ENCODE measurements at places on chromosomes 13 and 19.

DNA sequence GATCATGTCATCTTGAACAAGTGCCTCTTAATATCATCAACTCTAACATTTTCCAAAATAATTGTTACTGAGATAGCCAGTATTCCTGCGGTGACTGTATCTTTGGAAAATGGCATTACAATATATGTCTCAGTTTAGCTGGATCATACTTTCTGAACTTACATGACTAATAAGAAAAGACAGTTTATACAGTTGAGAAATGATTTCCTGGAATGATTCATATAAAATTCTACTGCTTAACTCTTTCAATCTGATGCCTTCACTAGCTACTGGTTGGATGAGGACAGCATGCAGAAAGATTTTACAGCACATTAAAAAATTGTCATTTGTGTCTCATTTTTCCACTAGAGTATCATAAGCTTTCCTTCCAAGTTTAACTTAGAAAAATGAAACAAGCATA, 302.1 kb downstream of the PCDH17 start:
- no peak for DNase-seq

GRCh38 chr13:110615005-110615321, 382 bp upstream of the NAXD start:
- DNase-seq: no peak

GRCh38 chr13:41271456-41272285, 8.3 kb upstream of the MTRF1 start:
- no peak for DNase-seq

DNA sequence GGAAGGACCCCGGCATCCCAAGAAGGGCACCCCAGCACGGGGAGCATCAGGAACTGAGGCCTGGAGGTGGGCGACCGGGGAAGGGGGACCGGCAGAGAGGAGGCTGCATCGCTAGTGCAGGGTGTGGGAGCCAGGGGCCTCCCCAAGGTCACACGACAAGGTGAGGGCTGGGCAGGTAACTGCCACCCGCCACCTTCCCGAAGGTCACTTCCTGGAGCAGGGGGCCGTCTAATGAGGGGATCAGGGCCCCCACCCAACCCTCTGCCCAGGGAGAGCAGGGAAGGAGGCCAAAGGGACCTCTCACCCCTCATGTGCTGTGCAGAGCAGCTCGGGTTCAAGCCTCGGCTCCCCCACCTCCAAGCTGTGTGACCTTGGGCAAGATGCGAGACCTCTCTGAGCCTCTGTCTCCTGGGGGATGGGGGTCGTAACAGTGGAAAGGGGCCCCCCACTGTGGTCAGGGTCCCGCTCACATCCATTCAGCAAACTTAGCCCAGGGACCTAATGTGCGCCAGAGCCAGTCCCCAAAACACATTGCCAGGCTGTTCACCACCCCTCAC, 6.0 kb downstream of the ZBTB7A start:
- no peak for DNase-seq

GRCh38 chr13:112615391-112615790, 27.4 kb upstream of the TUBGCP3 start:
- no peak for DNase-seq

GRCh38 chr13:110726726-110727125, 13.2 kb downstream of the ING1 start:
- no peak for DNase-seq

- no peak for DNase-seq
Observed at GRCh38 chr13:100517728-100518127, 70.9 kb downstream of the GGACT start.

- DNase-seq: peak; percentile 6
Observed at GRCh38 chr13:63773476-63773875, 2357.8 kb upstream of the PCDH20 start.

GRCh38 chr19:28028881-28029444, 1184.0 kb downstream of the UQCRFS1 start:
- DNase-seq: no peak

- DNase-seq: no peak
Observed at GRCh38 chr19:50723069-50723468, at the start of gene CLEC11A. TSS of gene CLEC11A (plus strand) at chr19:50723364. CDS start at chr19:50723526, 162 bp downstream.
